AG04450 (cell line): ENCODE measurements at places on chromosomes 5 and 9. TPM values are rescaled to one million over a fixed set of nuclear protein-coding genes. Genes with fewer than 3 reads are reported as not detected.

C5orf52 gene
- polyA plus RNA-seq: not detected in 2 replicates

SPATA6L gene
- 1.0 and 1.1 TPM in 2 replicates for polyA plus RNA-seq

PDE6A gene
- not detected in 2 replicates for polyA plus RNA-seq

CXXC5 gene
- polyA plus RNA-seq: 21.3 and 21.5 TPM in 2 replicates

TOR1B gene
- 26.3 and 31.0 TPM in 2 replicates for polyA plus RNA-seq

UGT3A1 gene
- polyA plus RNA-seq: not detected in 2 replicates

PPP3R2 gene
- polyA plus RNA-seq: not detected in 2 replicates

CFAP157 gene
- 0.14 TPM in 1 of 2 replicates, not detected in the other for polyA plus RNA-seq

HK3 gene
- not detected in 2 replicates for polyA plus RNA-seq

LHX3 gene
- not detected in 2 replicates for polyA plus RNA-seq

FRMD3 gene
- polyA plus RNA-seq: 0.09 and 0.10 TPM in 2 replicates

- DNase-seq: no peak
Observed at GRCh38 chr5:100026606-100027005, 508.6 kb upstream of the FAM174A start.

GRCh38 chr9:100072805-100073204 is 26.0 kb downstream of the ERP44 start:
- no peak for DNase-seq

DNA sequence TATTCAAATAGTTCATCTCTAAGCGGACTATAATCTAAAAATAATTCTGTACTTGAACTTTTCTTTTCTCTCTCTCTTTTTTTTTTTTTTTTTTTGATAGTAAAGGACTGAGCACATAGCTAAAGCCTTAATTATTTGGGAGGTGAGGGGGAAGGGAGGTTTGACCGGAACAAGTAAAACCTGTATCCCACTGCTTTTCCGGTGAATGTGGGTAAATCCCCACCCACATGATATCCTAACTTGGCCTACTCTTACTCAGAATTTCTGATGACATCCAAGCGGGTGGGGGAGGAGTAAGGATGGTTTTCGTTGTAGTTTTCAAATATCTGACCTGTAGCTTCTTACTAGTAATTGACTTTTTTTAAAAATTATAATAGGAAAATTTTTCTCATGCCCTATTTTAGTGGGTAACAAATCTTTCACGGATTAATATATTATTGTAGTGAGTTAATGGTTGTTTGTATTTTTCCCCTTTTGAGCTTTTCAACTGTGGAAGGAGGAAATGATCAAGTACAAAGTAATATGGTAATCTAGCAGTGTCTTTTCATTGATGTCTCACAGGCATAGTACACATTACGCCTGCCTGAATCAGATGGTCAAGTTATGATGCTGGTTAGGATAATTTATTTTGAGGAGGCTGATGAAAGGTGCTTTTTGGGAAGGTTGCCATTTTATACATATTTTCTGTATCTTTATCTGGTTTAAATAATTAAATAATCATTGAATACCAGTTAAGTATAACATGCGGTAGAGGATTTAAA is 2.2 kb upstream of the ELL2 start:
- no peak for DNase-seq

- no peak for DNase-seq
Observed at GRCh38 chr9:83419961-83420360, 118.2 kb downstream of the FRMD3 start.

DNA sequence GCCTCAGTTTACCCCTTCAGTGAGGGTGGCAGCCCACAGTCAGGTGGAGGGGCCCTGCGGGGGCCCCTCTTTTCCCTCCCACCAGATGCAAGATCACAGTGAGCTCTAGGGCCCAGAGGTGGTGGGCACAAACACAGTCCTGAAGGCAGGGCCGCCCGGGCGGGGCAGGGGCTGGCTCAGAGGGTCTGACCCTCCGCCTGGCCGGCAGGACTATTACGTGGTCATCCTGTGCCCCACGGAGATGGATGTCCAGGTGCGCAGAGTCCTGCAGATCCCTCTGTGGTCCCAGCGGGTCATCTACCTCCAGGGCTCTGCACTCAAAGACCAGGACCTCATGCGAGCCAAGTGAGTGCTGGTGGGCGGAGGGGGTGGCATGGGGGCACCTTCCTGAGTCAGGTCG is 63.4 kb downstream of the KCNT1 start:
- no peak for DNase-seq

DNA sequence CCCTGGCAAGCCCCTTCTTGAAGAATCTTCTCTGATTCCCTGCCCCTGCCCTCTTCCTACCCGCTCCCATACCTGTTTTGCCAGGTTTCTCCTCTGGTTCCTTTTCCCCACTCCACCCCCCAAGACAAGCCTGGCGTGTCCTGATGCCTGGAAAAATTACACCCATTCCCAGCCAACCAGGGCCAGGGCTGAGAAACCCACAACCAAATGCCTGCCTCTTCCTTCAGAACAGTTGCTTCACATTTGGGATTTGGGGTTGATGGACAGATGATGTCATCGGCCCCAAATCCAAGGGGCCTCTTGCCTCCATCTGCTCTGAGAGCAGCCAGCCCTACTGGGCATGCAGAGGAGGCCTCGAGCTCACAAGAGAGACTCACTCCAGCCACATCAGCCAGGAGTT is 8.8 kb upstream of the NEK6 start:
- no peak for DNase-seq

DNA sequence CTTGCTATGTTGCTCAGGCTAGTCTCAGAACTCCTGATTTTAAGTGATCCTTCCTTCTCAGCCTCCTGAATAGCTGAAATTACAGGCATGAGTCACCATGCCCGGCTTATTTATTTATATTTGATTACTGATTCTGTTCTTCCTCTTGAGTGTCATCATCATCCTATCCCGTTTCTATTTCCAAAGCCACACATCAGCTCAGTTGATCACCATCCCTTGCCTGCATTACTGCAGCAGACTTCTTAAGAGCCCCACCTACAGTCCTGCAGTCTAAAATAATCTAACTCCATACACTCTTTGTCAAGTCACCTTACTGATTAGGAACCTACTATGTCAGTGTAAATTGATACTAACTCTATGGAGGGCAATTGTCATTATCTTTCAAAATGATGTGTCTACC is 138.9 kb upstream of the RAI14 start:
- DNase-seq: no peak

DNA sequence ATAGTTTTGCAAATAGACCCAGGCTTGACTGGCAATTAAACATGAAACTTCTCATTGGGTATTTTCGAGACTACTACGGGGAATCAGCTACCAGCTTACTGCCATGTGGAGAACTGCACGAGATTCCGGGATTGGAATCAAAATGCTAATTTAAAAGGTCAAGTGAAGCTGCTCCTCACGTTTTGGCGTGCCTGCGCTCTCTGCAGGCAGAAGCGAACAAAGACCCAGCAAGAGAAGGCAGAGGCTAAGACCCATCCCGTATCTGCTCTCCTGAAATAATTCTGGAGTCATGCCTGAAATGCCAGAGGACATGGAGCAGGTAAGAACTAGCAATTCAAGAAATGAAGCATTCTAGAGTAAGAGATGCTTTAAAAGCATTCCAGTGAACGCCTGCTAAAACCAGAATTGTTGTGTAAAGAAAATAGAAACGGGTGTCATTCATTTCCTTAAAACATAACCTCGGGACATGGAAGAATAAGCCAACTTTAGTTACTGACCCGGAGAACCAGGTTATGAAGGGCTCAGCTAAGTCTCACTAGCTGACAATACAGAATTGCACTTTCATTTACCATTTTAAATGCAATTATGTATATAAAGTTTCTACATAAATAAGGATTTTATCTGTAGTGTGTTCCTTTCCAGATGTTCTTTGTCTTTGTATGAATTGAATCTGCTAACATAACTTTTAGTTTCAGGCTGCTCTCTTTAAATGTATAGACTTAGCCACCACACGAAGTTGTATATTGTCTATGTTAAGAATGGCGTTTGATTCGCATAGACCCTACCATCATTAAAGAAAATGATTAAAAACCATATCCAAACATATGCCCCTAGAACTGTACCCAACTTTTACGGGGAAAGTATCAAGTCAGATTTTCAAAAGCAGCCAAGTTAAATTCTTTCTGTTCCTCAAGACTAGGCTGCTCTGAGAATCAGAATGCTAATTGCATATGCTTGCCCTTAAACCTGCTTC is 2.0 kb upstream of the MAT2B start:
- DNase-seq: no peak

GRCh38 chr5:109614301-109614700 is 75.4 kb upstream of the MAN2A1 start:
- DNase-seq: no peak

DNA sequence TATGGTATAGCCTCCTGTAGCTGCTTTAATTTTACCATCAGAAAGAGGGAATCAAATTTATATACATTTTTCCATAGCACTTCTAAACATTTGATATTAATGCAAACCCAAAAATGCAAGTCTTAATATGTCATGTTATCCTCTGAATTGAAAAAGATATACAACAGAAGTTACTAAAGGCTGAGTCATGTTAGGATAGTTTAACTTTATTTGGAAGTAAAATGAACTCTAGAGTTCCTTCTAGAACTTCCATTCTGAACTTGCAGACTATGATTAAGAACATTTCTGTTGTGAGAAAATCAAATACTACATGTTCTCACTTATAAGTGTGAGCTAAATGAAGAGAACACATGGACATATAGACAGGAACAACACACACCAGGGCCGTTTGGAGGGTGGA is 317.3 kb upstream of the PRR16 start:
- no peak for DNase-seq

DNA sequence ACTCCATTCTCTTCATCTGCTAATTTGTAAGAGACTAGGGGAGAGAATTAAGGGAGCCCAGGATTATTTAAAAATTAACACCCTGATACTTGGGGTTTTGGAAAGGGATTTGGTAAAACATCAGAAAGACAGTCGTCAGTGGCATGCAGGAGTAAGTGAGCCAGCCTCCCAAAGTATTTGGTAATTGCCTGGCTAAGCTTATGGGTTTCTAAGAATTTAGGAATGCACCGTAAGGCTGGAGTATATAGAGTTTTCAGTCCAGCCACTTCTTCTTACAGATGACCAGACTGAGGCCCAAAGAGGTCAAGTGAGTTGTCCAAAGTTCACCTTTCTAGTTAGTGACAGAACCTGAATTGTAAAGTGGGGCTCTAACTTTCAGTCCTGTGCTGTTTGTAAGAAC is 25.8 kb upstream of the NFIB start:
- no peak for DNase-seq

DNA sequence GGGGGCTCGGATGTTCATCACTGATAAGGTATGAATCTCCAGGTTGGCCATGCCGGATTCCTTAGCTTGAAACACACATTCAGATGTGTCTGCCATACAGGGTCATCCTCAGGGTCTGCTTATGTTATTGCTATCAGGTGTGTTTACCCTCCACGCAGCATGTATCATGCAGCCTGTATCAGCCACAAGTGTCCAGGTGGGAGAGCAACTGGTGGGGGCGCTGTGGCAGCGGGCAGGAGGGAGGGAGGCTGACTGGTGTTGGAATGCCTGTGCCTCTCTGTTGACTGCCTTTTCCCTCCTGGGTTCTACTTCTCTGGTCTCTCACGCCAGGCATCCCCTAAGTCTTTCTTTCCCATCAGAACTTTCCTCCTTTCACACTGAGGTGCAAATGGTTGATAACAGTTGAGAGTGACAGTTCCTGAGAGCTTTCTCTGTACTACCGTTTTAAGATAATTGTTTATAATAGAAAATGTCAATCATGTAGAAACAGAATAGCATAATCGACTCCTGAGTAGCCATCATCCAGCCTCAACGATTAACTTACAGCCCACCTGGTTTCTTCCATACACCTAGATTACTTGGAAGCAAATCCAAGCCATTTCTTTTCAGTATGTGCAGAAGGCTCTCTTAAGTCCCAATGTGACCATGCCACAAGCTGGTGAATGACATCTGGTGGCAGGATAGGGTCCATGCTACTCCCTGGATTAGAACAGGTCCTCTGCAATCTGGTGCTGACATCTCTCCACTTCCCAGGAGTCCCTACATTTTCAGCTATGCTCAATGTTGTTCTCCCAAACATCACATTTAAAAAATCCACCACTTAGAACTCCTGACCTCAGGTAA is 86.6 kb downstream of the ACER2 start:
- no peak for DNase-seq

- DNase-seq: no peak
Observed at GRCh38 chr5:3899093-3899492, 303.5 kb downstream of the IRX1 start.

- DNase-seq: no peak
Observed at GRCh38 chr9:19989213-19989612, 200.4 kb upstream of the SLC24A2 start.

DNA sequence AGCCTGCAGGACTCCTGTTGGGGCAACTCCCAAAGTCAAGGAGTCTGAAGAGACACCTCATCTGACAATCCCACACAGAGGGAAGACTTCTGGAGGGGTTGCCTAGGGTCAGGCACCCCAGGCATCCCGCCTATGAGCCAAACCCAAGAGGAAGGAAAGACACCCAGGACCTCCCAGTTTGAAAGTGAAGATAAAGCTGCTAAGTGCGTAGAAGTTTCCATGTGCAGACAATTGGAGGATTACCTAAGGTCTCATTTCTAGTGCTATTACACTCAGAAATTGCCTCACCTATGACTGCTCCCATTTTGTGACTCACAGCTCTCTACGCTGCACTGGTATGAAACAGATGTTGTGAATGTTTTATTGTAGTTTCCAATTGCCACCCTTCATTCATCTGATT is 322.9 kb downstream of the SLIT3 start:
- DNase-seq: no peak

DNA sequence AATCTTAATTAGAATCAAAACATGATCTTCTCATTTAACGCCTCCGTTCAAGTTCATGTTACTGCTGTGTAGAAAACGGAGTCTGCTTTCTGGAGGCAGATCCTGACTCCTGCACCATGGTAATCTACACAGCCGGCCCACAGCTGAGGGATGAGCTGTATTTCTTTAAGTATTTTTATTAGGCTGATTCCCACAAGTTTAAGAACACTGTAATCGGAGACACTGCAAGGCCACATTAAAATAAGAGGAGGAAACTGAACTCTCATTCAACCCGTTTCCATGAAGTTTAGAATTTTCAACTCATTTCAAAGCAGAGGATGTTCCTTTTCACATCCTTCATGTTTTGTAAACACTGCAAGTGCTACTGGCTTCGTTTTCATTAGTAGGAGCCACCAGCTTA is 372.2 kb downstream of the NFIB start:
- no peak for DNase-seq

- no peak for DNase-seq
Observed at GRCh38 chr5:66515209-66515608, 81.0 kb upstream of the MAST4 start.

DNA sequence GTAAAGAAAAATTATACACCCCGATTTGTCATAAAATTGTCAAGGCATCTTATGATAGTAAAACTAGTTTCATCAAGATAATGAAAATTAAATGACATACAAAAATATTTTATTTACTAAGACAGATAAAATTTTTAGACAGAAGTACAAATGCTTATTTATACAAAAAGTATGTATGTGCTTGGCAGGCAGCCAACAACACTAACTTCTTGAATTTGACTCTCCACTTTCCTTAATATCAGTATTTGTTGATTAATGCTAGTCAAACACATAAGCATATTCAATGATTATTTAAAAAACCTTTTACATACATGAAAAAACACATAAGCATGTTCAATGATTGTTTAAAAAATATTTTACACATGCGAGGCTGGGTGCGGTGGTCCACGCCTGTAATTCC is 1079.9 kb upstream of the CDH6 start:
- DNase-seq: no peak

GRCh38 chr5:43627028-43627427 is 24.0 kb downstream of the NNT start:
- DNase-seq: no peak

GRCh38 chr9:13281356-13282016 is 2.0 kb upstream of the MPDZ start:
- DNase-seq: no peak

- DNase-seq: no peak
Observed at GRCh38 chr9:805151-805550, 36.3 kb upstream of the DMRT1 start.

GRCh38 chr9:107853461-107853860 is 363.9 kb upstream of the KLF4 start:
- no peak for DNase-seq
